ENCODE measurements at places on chromosomes 2 and 18. TPM values are rescaled to one million over a fixed set of nuclear protein-coding genes. Genes with fewer than 3 reads are reported as not detected.

Gene WIPF1
- 35.3 TPM for total RNA-seq

Gene SATB2
- 11.8 TPM for total RNA-seq

Gene KCNG2
- not detected for total RNA-seq

Gene TNFAIP6
- total RNA-seq: 7.3 TPM

Gene UGT1A3
- not detected for total RNA-seq

Gene ZNF396
- 2.2 TPM for total RNA-seq

Gene BOLA3
- total RNA-seq: 195 TPM

Gene NFE2L2
- 85.1 TPM for total RNA-seq

Gene KYNU
- 31.6 TPM for total RNA-seq

Gene AMMECR1L
- total RNA-seq: 12.5 TPM

Gene RMC1
- total RNA-seq: 19.4 TPM

Gene UGT1A10
- total RNA-seq: not detected

Gene INPP5D
- total RNA-seq: 0.24 TPM

Gene MYCN
- not detected for total RNA-seq

Gene CDH7
- not detected for total RNA-seq

Gene C2orf72
- total RNA-seq: 0.48 TPM

Gene PTPRN
- total RNA-seq: 3.2 TPM

Gene SLC4A3
- 3.0 TPM for total RNA-seq

Gene VWC2L
- total RNA-seq: not detected

Gene GCKR
- total RNA-seq: not detected

Gene GALNT13
- total RNA-seq: not detected

Gene GAREM2
- 0.88 TPM for total RNA-seq

Gene CFAP65
- 0.12 TPM for total RNA-seq

Gene NAPG
- 38.3 TPM for total RNA-seq

Gene NCKAP5
- 0.49 TPM for total RNA-seq

Gene SCN7A
- not detected for total RNA-seq

Gene MYL1
- not detected for total RNA-seq

Gene CNTNAP5
- total RNA-seq: not detected

Gene CFAP221
- total RNA-seq: not detected

Gene KHK
- 5.8 TPM for total RNA-seq

Gene IL36RN
- total RNA-seq: not detected

Gene PTPRM
- 51.8 TPM for total RNA-seq

Gene PLEK
- not detected for total RNA-seq

Gene SNTG2
- not detected for total RNA-seq

Gene CD8B2
- not detected for total RNA-seq

Gene IL1F10
- total RNA-seq: not detected

Gene TEX44
- total RNA-seq: not detected

All from RPMI7951 (cell line).